ENCODE measurements at places on chromosomes 6 and 20.

GRCh38 chr6:170012037-170012330 is 260.6 kb downstream of the ERMARD start:
- no peak for DNase-seq

DNA sequence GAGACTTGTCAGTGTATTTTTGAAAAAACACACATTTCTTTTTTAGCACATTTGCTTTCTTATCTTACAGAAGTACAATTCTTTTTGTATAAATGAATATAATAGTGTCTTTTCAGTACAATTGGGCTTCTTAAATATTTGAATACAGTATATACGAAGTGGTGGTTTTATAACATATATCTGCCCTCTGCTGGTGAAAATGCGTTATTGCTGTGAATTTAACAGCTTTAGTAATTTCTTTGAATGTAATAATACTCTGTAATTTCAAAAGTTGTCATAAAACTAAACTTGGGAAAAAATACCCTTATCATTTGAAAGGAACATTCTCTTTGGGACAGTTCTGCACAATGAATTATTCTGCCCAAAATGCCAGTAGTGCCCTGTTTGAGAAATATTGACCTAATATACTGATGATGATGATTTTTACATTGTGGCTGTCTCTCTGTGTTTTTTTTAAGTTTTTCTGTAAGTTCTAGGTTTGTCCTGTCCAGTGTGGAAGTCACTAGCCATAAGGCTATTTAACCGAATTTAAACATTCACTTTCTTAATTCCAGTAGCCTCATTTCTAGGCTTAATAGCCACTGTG is 19.0 kb downstream of the SMAP1 start:
- DNase-seq: peak; percentile 25

DNA sequence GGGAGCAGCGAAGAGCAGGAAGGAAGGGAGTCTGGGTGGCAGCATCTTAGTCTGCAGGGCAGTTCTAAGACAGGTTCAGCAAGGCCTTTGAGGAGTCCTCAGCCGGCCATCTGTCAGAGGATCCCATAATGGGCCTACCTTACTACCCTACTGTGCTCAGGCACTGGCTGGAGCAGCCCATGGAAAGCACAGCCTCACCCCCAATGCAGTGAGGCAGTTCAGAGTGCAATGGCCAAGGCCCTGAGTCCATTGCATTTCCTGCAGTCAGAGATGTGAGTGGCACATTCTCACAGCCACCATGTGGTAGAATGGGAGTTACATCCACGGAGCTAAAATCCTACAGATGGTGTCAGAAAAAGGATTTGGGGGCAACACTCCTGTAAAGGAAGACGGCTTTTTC is 19.4 kb upstream of the OVOL2 start:
- no peak for DNase-seq

DNA sequence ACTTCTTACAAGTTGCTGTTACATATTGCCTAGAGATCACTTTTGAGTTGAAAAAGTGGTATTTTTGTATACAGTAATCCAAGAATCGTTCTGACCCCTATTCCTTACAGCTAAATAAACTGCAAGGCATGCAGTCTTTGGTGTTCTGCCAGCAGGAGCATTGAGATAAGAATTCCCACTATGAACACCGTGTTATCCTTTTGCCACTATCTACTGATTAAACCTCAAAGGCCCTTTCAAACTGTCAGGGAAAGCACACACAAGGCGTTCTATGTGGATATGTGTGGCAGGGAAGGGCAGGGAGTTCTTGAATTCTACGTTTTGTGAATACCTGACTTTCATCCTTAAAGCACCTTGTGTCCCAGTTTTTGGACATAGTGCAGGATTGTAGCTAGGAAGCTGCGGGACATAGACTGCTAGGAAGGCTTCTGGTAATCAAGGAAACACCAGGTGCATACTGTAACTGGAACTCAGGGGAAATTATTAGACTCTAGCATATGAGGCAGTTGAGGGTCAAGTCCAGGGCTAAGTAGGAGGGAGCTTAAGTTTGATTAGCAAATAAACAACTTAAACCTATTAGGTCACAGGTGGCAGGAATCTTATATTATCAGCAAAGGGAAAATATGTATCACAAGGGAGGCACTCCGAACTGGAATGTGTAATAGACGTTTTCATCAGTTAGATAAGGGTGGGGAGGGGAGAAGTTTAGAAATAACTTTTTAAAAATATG is 506.6 kb downstream of the RNF144B start:
- DNase-seq: no peak

GRCh38 chr6:45832063-45832462 is 183.6 kb downstream of the CLIC5 start:
- no peak for DNase-seq

DNA sequence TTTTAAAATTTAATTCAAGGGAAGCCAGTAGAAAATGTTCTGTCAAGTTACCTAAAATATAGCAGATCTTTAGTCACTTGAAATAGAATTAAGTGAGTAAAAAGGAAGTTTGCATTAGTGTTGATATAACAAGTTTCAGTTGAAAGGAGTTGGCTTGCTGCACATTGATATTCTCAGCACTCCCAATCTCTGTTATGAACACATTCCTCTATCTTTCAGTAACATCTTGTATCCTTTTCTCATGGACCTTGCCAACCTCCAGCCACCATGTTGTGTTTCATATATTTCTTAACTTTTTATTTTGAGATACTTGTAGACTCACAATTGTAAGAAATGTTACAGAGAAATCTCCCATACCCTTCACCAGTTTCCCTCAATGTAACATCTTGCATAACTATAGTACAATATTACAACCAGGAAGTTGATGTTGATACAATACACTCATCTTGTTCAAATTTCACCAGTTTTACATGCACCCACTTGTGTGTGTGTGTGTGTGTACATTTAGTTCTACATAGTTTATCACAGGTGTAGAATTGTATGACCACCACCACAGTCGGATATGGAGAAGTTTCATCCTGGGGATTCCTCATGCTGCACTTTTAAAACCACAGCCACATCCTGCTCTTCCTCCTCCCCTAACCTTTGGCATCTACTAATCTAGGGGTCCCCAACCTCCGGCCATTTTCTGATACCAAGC is 20.2 kb upstream of the PAQR8 start:
- no peak for DNase-seq
